ENCODE measurements at places on chromosomes 5 and 9.

DNA sequence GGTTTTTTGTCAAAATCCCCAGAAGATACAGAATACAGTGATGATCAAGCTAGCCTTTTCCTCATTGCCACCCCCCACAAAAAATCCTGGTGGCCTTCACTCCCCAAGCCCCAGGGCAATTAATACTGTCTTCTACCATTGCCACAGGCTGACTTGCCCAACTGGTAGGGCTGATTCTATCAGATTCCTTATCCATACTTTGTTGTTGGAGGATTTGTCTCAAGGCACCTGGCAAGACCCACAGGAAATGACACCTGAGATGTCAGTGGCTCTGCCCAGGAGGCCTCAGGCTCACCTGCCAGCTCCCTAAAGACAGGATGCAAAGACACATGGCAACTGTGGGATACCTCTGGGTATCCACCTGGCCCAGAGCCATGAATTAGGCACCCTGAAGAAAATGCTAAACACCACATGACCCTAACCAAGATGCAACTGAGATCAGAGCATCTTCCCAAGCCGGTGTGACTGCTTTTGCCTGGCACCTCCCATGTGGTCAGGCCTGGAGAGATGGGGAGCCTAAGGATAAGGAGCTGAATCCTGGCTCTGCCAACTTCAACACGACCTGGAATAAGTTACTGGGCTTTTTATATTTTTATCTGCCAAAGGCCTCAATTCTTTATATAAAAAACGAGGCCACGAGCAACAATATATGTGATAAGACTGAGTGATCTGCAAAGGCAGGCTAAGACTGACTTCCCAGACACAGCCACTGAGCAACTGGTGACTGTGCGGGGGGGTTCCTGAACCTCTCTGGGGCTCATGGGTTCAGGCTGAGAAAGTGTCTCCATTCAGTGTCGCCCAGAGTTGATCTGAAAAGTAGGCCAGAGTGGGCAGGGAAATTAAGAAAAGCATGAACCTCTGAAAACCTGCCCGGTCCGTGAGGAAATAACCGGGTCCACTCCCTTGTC, 944 bp downstream of the ATOX1 start:
- no peak for DNase-seq

DNA sequence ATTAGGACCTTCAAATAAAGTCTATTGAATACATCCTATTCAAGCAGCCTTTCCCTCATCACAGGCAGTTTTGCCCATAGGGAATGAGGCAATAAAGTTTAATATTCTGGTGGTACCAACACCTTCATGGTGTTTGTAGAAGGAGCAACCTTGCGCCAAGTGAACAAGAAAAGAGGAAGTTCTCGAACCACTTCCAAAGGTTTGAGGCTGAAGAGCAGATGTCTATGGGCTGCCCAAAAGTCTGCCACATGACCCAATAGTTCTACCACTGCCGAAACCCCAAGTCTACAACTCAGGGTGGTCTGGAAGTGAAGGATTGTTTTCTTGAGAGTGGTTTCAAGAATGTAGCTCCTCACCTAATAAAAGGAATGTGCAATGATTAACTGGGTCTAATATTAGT, 123.1 kb downstream of the NPR3 start:
- DNase-seq = no peak

DNA sequence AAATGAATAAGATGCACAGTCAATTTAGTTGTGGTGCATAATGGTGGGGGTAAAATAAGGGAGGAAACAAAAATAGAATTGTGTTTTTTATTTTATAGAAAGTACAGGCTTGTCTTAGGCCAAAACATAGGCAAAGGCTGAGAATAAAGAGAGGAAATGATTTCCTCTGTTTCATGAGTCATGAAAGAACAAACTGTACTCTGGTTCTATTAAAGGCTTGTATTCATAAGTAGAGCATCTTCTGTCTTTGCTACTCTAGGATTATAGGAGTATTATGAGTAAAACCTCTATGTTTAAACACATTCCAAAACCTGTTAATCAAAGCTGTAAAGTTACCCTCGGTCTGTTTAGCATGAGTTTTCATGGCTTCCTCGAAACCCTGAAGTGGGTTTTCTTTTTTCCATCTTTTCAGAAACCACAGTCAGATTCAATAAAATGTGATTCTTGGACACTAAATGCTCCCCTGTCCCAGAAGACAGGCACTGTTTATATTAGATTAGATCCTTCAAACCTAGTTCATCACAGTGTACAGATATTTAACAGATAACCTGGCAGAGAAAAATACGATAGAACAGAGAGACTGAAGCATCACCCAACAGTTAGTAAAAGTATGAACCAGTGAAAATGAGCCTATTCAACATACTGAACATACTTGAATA, 473.9 kb upstream of the CYLC2 start:
- DNase-seq = no peak

DNA sequence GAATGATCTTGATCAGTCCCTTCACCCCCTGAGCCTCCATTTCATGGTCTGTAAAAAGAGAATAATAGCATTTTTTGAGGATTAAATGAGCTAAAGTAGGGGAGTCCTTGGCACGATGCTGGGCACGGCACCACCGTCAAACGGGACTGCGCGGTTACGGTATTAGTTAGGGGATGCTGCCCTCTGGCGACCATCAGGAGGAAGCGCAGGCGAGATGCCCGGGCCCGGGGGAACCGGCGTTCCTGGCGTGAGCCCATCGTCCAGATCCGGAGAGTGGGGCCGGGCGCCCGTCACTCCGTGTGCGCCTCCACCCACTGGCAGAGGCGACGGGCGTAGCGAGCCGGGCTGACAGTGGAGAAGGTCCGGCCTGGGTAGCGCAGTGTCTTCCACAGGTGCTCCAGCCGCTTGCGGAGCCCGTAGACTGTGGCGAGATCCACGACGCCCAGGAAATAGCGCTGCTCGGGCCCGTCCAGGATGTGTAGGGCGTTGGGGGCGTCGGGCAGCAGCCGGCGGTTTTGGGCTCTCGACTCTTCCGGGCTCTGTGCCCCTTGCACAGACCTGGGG, 4.8 kb upstream of the ST6GALNAC4 start:
- DNase-seq = no peak

DNA sequence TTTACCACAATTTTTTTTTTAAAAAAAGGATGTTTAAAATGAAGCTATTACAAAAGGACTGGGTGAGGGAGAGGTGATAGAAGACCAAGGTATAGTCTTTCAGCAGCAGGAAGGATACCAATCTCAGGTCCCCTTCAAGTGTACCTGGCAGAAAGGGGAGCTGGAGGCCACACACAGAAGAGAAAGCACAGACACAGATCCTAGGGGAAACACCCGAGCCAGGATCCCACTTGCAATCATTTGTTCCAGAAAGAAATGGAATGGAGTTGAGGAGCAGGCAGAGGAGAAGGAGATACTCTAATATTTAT, 5.6 kb downstream of the GNPDA1 start:
- DNase-seq = no peak

GRCh38 chr5:18072600-18072999, 438.3 kb downstream of the TAF11L14 start:
- DNase-seq = no peak

DNA sequence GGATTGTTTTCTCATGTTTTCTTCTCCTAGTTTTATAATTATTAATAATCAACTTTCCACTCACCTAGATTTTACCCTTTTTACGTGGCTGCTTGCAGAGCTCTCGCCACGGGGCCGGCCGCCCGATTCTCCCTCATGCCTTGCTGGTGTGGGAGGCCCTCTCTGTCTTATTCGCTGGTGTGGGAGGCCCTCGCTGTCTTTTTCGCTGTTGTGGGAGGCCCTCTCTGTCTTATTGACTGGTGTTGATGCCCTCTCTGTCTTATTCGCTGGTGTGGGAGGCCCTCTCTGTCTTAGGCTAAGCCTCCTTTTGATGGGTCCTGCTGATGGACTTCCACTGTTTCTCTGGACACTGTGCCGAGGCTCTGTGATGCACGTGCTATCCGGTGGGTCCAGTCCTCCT, 161.3 kb upstream of the IRX2 start:
- DNase-seq = no peak

DNA sequence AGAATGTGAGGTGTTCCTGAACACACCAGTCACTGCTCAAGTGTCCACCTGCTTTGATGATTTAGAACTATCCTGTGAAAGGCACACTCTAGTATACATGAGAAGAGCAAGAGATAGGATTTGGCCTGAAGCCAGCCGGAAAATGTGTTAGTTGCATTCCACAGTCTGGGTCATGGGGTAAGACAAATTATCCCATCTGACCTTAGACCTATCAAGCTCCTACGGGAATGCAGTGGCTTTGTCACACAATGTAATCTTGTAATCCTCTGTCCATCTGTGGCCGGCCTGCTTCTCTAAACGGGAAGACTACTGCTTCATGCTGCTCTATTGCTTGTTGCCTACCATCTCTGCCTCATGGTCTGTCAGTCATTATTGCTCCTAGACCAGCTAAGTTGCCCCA, 92.4 kb upstream of the PRRC1 start:
- DNase-seq = no peak

DNA sequence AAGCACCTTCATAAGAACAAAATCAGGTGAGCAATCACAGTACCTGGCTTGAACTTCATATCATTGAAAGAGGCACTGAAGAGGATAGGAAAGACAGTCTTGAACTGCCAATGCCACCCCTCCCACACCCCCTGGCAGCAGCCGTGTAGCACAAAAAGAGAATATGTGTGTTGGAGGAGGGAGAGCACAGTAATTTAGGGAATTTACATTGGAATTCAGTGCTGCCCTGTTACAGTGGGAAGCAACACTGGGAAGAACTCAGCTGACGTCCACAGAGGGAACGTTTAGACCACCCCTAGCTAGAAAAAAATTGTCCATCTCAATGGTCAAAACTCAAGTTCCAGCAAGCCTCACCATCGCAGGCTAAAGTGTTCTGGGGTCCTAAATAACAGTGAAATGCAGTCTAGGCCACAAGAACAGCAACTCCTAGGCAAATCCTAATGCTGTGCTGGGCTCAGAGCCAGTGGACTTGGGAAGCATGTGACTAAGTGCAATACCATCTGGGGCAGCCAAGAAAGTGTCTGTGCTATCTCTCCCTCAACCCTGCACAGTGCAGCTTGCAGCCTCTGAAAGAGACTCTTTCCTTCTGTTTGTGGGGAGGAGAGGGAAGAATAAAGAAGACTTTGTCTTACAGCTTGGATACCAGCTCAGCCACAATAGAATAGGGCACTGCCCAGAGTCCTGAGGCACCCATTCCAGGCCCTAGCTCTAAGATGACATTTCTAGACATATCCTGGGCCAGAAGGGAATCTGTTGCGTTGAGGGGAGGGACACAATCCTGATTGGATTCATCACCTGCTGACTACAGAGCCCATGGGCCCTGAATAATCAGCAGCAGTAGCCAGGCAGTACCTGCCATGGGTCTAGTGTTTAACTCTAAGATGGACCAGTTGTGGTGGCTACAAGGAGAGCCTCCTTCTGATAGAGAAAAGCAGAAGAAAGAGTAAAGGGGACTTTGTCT, 62.1 kb upstream of the VLDLR start:
- DNase-seq = no peak

DNA sequence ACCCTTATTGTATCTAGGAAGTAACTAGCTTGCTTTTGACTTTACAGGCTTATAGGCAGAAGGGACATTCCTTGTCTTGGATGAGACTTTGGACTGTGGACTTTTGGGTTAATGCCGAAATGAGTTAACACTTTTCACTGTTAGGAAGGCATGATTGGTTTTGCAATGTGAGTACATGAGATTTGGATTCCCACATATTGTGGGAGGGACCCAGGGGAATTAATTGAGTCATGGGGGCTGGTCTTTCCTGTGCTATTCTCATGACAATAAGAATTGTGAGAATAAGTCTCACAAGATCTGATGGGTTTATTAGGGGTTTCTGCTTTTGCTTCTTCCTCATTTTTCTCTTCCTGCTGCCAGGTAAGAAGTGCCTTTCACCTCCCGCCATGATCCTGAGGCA, 417.5 kb downstream of the HINT1 start:
- DNase-seq = no peak

DNA sequence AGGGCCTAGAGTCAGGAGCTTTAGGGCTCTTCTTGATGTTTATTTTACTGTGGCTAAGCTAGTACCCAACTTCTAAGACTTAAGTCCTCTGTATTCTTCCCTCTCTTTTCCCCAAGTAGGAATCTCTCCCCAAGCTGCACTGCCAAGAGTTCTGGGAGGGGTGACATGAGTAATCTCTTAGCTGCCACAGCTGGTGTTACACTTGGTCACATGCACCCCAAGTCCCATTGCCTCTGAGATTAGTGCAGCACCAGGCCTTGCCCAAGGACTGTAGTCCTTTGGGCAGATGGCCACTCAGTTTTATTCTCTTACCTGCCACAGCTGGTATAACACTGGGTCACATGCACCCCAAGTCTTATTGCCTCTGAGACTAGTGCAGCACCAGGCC, 114.7 kb upstream of the RIOK2 start:
- no peak for DNase-seq

DNA sequence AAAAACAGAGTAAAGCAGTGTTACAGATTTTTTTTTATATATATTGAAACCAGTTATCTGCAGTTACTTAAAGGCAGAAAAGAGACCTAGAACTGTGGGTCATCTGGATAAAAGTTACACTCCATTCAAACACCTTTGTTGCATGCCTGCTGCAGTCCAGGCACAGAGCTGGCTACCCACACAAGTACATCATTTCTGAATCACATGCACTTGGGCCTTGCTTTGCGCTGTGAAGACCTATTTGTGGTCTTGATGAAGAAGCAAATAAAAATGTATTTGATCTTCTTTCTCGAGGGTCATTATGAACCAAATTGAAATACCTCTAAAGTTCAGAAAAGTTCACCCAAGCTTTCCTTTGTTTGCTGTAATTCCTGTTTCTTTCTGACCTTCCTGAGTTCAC, 503.0 kb upstream of the ZNF608 start:
- DNase-seq = no peak

DNA sequence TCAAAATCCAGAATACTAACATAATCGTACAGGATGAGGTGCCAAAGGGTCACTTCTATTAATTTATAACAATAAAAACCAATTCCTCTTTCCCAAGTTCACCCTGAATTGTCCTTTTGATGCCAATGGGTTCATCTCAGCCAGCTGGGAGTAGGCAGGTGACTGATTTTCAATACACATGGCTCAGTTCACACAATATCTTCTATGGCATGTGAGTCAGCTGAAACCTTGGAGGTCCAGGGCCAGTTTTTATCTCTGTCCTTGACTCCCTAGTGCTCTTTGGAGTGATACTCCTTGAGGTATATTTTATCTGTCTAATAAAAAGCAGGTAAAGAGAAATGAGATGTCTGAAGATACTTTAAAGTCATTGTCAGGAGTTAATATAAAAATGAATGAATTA, 186.6 kb downstream of the SMC2 start:
- no peak for DNase-seq

DNA sequence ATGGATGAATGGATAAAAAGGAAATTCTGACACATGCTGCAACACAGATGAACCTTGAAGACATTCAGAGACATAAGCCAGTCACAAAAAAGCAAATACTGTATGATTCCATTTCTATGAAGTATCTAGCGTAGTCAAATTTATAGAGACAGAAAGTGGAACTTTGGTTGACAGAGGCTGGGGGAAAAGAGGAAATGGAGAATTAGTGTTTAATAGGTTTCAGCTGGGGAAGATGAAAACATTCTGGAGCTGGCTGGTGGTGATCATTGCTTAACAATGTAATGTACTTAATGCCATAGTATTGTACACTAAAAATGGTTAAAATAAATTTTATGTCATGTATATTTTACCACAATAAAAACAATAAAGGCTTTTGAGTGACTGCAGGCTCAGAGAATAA, 24.2 kb downstream of the PPIC start:
- DNase-seq = no peak
